Stimulated activated CD4-positive, alpha-beta T cell treated with anti-CD3 and anti-CD28 coated beads, TNF-alpha, amount 100 ng/mL, for 48 hours (primary cell): ENCODE measurements at places on chromosomes 1 and 21.
A peak's percentile ranks its signal among the peaks of the same experiment; 100 is the strongest.

- DNase-seq: no peak
Observed at GRCh38 chr1:57576756-57577155, 152.9 kb upstream of the DAB1 start.

- no peak for DNase-seq
Observed at GRCh38 chr1:56844545-56845136, 10.0 kb upstream of the C8A start.

GRCh38 chr1:212531796-212532195, 76.8 kb upstream of the ATF3 start:
- DNase-seq: no peak

DNA sequence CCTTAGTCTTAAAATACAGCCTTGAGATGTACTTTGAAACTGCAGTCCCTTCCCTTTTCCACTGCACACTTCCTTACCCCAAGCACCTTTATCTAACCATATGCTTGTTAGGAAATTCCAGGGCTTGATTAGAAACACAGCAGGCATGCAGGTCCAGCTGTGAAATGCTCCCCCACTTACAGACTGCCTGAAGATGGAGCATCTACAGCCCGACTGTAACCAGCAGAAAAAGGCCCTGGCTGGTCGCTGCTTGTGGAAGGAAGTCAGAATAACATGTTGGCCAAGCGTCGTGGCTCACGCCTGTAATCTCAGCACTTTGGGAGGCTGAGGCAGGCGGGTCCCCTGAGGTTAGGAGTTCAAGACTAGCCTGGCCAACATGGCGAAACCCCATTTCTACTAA, 37.2 kb downstream of the VN1R5 start:
- DNase-seq: no peak

GRCh38 chr1:180370597-180370996, 131.8 kb downstream of the ACBD6 start:
- DNase-seq: no peak

DNA sequence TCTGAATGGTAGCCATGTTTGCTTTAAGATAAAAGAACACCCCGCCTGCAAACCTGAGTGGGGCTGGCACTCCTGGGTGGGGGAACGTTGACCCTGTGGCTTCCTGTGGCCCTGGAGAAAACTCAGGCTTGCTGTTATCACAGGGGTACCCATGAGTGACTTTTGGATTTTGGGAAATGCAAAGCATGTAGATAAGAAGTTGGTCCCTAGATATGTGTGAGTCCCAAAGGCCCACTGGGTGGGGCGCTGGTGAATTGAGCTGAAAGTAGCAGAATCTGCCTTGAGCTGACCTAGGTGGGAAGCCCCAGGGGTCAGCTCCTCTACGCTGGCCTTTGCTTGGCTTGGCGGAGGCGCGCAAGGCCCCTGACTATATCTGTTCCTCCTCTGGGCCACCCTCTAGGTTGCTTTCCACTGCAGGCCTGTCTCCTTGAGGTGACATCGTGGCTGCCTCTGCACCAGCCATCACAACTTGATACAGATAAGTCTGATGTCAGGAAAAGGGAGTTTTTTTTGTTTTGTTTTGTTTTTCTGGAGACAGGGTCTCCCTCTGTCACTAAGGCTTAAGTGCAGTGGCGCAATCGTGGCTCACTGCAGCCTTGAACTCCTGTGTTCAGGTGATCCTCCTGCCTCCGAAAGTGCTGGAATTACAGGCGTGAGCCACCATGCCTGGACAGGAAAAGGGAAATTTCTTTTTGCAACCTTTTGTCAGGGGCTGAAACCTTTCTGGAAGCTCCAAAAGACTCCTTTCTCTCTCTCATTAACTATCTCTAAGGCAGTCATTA, 72.2 kb downstream of the AGPAT3 start:
- DNase-seq: no peak

- no peak for DNase-seq
Observed at GRCh38 chr1:77200806-77201205, 18.4 kb downstream of the PIGK start.

GRCh38 chr1:183080406-183080805, 57.2 kb downstream of the LAMC1 start:
- DNase-seq: no peak

- DNase-seq: no peak
Observed at GRCh38 chr1:38558500-38559445, 300.8 kb downstream of the RRAGC start.

DNA sequence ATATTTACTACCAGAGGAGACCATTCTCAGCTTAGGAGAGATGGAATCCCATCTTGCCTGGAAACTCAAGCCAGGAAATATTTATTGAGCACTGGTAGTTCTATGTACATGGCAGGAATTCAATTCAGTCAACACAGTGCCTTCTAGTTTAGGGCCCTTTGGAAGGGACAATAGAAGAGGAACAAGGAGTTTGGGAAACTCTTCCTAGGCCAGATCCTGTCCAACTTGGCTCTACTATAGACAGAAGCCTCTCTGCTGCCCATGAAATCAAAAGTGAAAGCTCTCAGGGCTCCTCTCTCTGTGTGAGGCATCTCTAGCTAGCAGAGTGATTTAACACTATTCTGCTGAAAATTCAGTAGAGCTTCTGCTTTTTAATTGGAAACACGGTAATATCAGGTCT, 244.6 kb upstream of the MAP1LC3C start:
- DNase-seq: no peak

DNA sequence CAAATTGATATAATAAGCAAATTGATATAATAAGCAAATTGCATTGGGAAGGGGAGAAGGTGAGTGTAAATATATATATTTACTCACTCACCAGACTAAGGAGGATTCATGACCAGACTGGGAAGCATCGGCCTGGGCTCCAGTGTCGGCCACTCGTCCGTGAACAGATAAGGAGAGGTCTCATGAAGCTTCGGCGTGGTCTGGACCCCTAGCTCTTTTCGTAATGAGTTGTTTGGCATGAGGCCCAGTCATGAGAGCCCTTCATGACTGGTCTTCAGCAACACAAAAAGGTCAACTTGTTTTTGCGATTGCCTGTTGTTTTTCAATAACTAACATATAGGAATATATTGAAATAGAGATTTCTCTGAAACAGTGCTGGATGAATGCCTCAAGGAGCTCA, 222.9 kb upstream of the KCNK2 start:
- DNase-seq: no peak

GRCh38 chr21:17976139-17976538, 157.0 kb upstream of the C21orf91 start:
- DNase-seq: no peak

- DNase-seq: no peak
Observed at GRCh38 chr1:11537854-11538591, 59.1 kb downstream of the DISP3 start.

DNA sequence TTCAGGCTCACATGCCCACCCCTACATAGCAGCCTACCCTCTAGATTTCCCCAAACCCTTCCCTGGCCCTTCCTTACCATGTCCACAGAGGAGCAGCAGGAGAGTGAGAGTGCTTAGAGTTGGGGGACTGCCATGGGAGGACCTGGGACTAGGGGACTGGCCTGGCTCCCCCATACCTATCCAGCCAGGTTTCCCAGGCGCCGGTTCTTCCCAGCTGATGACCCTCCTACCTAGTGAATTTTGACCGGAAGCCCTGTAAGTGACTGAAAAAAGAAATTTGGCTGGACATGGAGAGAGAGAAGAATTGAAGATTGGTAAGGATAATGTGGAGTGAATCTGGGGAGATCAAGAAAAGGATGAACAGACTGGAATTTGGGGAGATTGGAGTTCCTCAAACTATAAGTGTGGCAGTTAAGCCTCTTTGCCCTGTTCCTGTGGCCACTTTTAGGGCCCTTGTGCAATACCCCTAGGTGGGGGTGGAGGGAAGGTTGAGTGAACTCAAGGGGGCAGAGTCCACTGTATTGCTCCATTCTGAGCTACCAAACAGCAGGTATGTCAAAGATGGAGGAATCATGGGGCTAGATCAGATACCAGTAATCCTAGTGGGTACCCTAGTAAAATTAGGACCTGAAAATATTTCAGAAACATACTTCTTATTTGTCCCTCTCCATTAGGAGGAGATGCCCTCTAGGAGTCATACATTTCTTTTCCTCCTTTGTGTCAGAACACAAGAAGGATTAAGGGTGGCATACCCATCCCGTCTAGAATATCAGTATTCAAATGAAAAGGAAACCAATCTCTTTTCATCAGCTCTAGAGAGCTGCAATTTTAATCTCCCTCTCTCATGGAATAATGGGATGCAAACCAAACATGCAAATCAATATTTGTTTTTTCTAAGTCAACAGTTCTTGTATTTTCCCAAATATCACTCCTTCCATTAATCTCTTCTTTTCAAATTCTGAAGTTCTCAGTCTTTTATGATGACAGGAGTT, 1.2 kb downstream of the HJV start:
- no peak for DNase-seq

- DNase-seq: no peak
Observed at GRCh38 chr1:2921970-2922686, 99.1 kb upstream of the ACTRT2 start.

DNA sequence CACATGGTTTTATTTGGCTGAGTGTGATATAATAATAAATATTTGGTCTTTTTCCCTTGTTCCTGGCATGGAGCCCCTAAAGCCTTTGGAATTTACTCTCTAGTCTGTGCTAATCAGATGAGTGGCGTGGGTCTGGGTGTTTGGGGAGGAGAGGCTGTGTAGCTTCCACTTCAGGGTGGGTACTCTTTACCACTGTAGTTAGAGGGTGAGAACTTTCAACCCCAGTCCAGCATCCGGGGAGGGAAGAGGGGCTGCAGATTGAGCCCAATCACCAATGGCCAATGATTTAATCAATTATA, 20.0 kb downstream of the USP25 start:
- no peak for DNase-seq

DNA sequence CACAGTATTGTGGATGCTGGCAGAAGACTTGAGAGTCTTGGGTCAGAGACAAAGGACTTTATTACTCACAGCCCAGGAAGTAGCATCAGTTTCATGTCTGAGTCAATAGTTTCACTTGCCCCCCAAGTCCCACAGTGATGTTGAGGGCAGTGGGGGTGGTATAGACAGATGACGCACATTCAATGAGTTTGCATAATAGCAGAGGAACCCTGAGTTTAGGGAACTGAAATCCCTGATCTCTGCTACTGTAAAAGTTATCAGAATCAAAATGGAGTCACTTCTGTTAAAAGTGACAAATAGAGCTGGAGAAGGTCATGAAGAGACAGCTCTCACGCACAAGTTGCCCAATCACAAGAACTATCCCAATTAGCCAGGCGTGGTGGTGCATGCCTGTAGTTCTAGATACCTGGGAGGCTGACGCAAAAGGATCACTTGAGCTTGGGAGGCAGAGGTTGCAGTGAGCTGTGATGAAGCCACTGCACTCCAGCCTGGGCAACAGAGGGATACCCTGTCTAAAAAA, 11.5 kb upstream of the HCRTR1 start:
- peak; percentile 19 for DNase-seq

DNA sequence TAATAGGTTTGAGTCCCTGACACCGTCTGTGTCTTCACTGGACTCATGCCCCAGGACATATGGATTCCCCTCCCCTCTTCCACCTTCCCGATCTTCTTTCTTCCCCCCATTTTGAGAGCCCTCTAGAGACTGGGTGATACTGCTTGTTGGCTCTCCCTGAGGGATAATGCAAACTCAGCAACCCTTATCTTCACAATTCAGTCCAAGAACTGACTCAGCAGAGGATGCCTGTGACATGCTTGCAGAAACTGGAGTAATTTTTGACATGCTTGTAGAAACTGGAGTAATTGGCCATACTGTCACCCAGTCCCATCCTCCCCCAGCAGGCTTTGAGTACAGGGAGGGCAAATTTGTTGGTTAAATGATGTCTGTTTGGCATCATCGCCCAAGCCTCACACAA, 127.6 kb upstream of the CTTNBP2NL start:
- no peak for DNase-seq

- no peak for DNase-seq
Observed at GRCh38 chr21:15222707-15223106, 157.9 kb upstream of the NRIP1 start.

- no peak for DNase-seq
Observed at GRCh38 chr1:246302251-246302625, 204.8 kb downstream of the SMYD3 start.

DNA sequence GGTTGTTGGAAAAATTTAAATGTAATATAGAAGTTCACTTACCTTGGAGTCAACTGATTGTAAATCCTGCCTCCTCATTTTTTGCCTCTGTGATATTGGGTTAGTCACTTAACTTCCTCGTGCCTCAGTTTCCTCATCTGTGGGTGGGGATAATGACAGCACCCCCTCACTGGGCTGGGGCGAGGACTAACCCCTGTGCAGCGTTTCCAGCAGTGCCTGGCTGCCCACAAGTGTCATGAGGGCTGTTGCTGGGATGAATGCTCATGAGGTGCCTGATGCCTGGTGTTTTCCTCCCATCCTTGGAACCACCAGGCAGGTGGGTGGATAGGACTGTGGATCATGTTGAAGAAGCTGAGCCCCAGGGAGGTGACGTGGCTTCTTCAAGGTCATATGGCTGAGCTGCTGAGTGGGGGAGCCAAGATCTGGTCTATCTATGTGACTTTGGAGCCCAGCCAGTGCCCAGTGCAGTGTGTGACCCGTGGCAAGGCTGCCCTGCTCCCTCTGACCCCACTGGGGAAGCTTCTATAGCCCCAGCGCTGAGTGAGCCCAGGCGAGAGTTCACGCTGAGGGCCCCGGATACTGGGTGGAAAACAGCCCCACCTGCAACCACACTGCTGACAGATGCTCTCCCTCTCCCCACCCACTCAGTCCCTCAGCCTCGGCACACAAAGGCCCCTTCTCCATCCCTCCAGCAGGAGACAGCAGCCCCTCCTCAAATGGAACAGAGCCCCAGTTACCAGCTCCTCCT, 446.0 kb downstream of the PTPRU start:
- no peak for DNase-seq

DNA sequence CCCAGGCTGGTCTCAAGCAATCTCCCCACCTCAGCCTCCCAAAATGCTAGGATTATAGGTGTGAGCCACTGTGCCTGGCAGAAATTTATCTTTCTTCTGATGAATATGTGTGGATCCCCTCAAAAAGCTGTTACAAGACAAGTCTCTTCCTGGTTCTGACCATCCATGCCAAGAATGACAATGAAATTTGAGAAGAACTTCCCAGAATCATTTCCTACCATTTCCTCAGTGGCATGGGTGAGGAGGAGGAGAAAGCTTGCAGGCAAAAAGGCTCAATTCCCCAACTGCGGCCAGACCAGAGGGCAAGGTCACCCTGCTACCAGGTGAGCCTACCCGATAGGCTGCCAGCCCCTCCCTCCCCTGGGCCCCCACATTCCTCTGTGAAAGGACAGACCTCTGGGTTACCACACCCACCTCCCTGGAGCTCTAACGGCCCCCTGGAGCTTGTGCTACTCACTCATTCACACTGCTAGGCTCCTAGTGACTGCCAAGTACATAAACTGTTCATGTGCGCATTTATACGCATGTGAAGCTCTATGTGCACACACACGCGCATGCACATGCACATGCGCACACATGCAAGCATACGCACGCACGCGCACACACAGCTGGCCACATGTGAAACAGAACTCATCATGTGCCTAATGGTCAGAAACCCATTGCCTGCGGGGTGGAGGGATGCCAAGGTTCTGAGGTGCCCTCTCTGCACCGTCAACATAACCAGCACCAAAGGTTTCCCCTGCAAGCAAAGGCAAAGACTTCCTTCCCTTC, 17.0 kb downstream of the MRAP start:
- DNase-seq: no peak
